ENCODE measurements at places on chromosomes 2 and 18.

GRCh38 chr2:28349546-28350165, 43.0 kb upstream of the FOSL2 start:
- DNase-seq, result no peak

DNA sequence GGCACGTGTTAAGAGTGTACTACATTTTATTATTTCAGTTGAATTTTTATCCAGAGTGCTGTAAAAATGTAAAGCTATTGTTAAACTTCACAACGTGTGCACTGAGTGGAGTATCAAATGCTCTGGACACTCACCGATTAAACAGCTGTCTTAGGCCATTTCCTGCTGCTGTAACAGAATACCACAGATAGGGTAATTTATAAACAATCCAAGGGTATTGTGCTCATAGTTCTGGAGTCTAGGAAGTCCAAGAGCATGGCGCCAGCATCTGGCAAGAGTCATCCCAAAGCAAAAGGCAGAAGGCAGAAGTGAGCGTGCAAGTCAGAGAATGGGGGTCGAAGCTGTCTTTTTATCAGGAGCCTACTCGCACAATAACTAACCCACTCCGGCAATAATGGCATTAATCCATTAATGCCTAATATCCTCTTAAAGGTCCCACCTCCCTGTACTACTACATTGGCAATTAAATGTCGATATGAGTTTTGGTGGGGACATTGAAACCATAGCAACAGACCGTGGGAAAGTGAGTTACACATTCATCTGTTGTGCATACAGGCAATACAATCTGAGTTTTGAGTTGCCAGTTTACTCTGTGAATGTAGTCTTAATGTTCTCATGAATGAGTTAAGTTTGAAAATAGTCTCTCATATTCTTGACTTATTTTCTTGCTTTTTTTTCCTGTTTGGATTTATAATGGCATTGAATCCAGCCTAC, 64.8 kb downstream of the ARMC9 start:
- no peak for DNase-seq

DNA sequence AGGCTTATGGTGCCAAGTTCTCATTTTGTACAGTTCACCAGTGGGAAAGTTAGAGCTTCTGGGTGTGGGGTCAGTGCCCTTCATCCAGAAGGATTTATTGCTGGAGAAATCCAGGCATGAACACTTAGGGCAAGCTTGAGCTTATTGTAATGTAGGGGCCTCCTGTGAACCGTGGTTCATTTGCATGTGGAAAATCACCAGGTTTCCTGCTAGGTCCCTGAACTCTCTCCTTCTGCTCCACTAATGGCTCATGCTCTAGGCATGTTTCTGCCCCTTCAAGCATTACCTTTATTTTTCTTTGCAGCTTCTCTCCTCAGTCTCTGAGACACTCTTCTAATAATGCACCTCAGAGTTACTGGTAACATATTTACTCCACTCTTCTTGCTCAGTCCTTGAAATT, 79.3 kb upstream of the FAM98A start:
- no peak for DNase-seq

GRCh38 chr2:217263756-217264155, 403.9 kb upstream of the TNP1 start:
- no peak for DNase-seq

- DNase-seq, result peak; percentile 24
These were observed 25.0 kb downstream of the SERPINB8 start for GRCh38 chr18:63994783-63995399.

Measured in renal cortex interstitium (tissue), 15 donors.